NCI-H1105 (cell line): ENCODE measurements at places on chromosomes 3 and 15.
A peak's percentile ranks its signal among the peaks of the same experiment; 100 is the strongest.

GRCh38 chr15:95454403-95455262, 875.9 kb upstream of the NR2F2 start:
- no peak for DNase-seq

- no peak for DNase-seq
Measured at GRCh38 chr3:194327218-194328052, 23.7 kb downstream of the CPN2 start.

DNA sequence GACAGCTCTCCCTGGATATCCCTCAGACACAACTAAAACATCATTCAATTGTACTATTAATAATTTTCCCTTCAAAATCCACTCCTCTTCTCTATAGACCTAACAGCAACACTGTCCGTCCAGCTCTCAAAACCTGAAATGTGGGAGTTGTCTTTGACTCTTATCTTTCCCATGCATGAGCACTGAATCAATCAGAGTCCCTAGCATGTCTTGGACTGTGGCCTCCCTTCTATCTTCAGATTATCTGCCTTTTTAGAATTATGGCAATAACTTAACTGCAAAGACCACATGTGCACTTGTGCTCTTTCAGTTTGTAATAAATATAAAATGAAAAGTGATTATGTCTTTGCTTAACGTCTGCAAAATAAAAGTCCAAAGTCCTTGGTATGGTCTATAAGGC, 107.0 kb downstream of the UBE3A start:
- DNase-seq, result no peak

DNA sequence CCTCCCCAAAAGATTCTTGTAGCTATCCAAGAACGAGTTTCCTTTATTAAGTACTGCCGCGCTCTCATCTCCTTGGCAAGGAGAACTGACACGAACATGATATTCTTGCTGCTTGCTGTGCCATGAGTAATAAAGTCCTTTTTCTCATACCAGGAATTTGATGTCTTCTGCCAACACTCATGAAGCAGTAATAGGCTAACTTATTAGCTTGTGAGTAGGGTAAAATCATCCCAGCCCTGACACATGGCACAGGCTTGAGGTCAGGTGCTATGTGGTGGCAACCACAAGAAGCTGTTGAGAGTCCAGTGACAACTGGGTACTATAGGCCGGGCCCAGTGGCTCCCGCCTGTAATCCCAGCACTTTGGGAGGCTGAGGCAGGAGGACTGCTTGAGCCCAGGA, 22.7 kb upstream of the UBXN7 start:
- no peak for DNase-seq

DNA sequence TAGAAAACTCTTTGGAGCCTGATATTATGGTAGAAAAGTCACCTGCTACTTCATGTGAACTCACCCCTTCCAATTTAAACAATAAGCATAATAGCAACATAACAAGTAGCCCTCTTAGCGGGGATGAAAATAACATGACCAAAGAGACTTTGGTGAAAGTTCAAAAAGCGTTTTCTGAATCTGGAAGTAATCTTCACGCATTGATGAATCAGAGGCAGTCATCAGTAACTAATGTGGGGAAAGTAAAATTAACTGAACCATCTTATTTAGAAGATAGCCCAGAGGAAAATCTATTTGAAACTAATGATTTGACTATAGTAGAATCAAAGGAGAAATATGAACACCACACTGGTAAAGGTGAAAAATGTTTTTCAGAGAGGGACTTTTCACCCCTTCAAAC, 5.1 kb upstream of the SCG5 start:
- DNase-seq, result no peak

GRCh38 chr3:162354356-162354755, 857.7 kb downstream of the OTOL1 start:
- DNase-seq, result no peak

GRCh38 chr15:40847223-40847961, 3.5 kb downstream of the SPINT1 start:
- DNase-seq, result no peak

GRCh38 chr15:68430471-68431036, 1.4 kb downstream of the ITGA11 start:
- DNase-seq, result no peak

GRCh38 chr3:190568036-190568435, 54.2 kb downstream of the IL1RAP start:
- DNase-seq, result no peak

DNA sequence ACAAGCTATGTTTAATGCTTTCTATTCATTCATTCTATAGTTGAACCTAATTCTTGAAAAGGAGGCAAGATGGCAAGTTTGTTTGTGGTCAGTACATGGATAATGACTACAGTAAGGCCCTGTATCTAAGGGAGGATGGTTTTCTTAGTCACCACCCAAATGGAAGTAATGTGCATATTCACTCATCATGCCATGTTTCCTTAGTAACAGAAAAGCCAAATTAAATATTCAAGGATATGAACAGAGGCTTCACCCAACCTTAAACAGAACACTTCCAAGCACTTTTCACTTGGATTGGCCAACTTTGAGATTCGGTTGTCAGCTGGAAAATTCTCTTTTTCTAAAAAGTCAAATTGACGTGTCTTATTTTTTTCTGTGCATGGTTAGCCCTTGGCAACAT, 805.3 kb upstream of the LMCD1 start:
- no peak for DNase-seq

- DNase-seq, result no peak
Measured at GRCh38 chr3:64411101-64411500, 185.8 kb upstream of the PRICKLE2 start.

GRCh38 chr15:63502843-63503738, 1.3 kb upstream of the USP3 start:
- no peak for DNase-seq

DNA sequence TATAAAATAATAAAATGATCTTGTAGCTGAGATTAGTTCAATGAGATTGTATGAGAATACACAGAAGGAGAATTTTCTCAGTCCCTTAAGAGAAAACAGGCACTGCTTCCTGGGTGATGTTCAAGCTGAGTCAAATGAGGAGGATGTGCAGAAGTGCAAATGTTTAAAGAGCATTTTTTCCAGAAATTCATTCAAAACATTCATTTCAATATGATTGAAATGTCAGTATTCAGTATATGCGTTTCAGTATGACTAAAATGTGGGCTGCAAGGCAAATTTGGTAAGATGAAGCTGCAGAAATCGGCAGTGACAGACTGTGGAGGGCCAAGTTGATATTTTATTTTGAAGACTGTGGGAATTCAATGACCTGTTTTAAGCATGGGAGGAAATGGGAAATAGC, 19.3 kb upstream of the PYDC2 start:
- no peak for DNase-seq

GRCh38 chr15:62782071-62782841, 260.3 kb upstream of the TPM1 start:
- DNase-seq, result peak; percentile 58

DNA sequence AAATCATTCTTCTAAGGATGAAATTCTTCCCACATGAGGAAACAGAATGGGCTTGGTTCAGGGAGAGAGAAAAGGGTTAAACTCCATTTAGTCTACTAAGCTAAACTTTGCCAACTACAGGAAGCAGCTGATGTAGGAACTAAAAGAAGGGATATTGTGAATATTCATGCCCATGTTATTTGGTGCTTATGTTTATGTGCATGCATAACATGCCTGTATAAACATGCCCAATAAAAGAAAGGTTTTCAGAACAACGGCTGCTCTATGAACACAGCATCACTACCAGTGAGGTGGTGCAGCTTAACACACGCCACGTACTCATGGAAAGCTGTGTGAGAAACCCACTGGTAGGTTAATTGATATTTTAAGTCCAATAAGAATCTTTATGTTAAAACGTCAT, 59.4 kb upstream of the VGLL4 start:
- DNase-seq, result no peak

DNA sequence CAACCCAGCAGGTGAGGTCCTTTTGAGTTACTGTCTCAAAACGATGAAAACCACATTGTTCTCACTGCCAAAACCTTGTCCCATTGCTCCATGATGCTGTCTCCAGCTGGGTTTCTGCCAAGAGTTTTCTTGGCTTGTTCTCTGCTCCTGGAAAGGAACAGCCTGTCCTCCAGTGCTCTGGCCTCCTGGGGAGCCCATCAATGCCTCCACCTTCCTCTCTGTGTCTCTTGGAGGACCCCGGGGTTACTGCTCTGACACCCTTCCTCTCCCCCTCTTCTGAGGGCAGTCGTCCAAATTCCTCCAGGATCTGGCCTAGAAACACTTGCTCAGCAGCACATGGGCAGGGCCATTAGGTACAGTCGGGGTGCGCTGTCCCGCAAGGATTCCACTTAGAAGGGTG, 63.9 kb upstream of the RGMA start:
- DNase-seq, result no peak

- DNase-seq, result no peak
Measured at GRCh38 chr15:65083262-65083701, 6.7 kb downstream of the KBTBD13 start.

DNA sequence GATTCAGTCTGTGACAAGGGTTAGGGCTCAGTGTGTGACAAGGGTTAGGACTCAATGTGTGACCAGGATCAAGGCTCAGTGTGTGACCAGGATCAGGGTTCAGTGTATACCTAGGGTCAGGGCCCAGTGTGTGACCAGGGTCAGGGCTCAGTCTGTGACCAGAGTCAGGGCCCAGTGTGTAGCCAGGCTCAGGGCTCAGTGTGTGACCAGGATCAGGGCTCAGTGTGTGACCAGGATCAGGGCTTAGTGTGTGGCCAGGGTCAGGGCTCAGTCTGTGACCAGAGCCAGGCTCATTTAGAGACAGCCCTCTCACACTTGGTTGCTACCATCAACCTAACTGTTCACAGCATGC, 24.2 kb downstream of the LOXL1 start:
- no peak for DNase-seq

DNA sequence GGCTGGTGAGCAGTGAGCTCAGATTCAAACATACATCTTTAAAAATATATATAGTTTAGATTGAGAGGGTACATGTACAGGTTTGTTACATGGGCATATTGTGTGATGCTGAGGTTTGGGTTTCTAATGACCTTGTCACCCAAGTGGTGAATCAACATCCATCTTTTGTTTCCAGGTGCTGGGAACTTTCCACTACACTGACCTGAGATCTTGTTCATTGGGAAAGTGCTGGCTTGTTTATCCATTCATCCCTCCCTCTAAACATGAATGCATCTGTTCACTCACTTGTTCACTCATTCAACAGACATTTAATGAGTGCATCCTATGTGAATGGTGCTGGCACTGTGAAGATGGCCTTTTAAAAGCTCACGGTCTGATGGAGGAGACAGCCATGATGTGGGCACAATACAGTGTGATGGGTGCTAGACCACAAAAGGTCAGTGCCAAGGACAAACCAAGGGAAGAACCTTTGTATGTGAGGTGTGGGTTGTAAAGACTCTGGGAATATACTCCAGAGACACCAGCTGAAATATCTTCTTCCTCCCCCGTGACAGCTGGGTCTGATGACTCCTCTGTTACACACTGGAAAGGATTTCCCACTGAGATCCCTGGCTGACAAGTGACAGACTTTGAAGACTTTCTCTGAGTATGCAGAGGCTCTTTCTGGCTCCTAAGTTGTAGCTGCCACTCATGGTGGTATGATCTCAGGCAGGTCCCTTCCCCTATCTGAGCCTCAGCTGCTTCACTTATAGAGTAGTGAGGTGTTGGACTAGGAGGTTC, 16.2 kb upstream of the ITGA11 start:
- DNase-seq, result no peak

GRCh38 chr3:134211797-134212196, 38.9 kb downstream of the RYK start:
- peak; percentile 41 for DNase-seq

DNA sequence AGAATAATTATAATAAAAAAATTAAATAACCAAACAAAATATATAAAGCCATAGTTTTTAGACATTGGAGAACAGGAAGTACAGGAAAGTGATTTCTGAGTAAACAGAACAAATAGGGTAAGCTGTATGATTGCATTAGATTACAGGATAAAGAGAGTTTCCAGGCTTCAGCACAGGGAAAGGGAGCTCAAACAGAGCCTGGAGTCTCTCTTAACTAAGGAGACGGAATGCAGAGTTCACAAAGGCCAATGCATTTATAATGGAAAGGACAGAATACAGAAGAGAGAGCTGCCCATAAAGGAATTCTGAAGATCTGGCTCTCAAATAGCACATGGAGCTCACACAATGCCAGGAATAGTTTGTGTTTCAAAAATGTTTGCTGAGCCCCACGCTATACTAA, 42.0 kb upstream of the OTOL1 start:
- no peak for DNase-seq

DNA sequence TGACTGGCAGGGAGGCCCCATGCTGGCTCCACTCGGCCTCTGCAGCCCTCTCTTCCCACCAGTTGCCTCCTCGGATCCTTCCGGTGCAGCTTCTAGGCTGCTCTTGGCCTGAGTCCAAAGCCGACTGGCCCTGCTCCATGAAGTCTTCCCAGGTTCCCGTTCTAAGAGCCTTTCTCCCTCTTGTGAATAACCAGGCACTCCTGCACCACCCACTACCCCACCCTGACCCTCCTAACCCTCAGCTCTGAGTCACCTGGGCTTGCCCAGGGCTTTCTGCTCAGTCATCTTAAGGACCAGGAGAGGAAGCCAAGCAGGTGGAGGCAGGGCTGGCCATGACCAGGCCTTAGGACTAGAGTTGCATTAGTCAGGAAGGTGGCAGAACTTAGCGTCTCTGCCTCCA, 28.1 kb upstream of the CNBP start:
- peak; percentile 82 for DNase-seq

DNA sequence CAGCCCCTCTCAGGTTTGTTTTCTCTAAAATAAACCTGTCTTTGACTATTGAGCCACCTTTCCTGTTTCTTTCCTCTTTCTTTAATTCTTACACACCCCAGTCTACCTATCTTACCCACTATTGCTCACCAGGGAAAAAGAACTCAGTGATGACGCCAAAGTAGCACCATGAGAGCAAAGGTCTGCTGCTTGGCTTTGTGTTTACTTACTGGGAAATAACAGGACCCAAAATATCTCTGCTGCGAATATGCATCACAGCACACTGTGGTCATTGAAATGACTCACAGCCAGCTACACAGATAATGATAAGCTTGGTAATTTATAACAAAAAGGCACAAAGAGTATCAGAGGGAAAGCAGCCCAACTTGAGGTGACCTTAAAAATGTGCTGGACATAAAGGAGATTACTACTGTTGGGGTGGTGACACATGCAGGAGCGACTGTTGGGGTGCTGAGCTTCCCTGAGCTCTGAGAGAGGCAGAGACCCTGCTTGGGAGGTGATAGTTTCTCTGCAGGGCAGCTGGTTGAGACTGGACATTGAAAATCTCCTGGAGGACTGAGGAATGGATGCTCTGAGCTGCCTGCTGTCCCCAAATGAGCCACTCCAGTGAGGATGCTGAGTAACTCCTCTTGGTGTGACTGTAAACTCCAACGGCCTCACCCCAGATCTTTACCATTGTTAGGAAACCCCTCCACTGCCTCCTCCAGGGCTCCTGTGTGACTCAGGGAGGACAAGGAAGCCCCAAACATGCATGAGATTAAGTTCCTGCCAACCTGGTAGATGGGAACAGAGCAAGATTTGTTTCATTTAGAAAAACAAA, 14.5 kb downstream of the EFCAB12 start:
- DNase-seq, result no peak

DNA sequence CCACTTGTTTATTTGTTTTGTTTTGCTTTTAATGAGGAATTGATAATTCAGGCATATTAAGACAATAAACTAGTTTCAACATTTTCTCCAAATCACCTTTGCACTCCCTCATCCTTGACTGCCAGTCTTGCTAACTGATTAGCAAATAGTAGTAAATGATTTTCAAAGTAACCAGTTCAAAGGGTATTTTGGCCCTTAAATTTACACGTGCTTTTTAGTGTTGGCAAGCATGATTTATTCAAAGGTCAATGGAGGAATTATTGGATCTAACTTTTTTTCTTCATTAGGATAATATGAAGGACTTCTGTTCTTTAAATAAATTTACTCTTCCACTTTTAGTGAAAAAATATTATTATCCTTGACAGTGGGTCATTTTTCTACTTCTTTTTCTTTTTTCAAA, 53.8 kb downstream of the BCHE start:
- DNase-seq, result no peak
